ENCODE measurements at places on chromosomes 12 and 14.

GRCh38 chr12:106645074-106645421 lies 62.2 kb downstream of the RFX4 start:
- DNase-seq = no peak

DNA sequence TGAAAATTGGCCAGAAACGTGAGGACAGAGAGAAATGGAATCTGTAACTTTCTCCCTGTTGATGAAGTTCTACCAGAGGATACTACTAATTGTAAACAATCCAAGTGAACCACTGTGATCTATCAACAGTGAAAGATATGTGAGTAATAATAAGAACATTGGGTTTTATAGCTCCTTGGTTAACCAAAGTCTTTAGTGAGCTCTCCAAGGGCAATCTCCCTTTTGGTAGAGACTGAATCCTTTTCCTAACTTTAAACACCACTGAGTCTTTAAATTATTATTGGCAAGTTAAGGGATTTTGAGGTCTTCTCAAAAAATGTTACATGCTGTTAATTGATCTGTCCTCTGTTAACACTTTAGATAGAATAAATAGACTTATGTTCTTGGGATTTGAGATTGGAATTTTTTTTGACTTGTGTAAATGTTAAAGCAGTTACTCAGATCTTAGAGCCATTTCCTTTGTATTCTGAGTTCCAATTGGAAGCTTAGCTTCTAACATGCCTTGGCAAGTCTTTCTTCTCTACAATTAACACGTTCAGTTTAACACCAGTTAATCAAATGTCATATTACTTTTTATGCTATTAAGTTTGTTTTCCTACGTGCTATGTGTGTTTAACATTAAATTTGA lies 338.2 kb upstream of the DDHD1 start:
- no peak for DNase-seq

GRCh38 chr14:97282210-97283004 lies 485.2 kb downstream of the VRK1 start:
- DNase-seq = no peak

DNA sequence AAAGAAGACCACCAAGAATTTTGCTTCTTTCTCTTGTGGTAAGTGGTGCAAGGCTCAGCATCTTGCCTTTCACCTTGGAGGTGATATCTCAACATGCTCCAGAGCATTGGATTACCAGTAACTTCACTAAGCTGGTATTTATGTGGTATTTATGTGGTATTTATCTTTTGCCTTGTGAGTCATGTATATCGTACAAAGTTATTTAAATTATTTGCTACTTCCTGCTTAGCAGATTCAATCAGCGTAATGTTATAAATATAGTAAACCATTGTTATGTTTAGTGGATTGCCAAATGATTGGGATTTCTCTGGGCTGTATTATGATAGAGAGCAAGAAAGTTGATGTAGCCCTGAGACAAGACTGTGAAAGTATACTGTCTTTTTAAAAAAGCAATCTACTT lies 366.4 kb downstream of the IPO8 start:
- DNase-seq = no peak

- DNase-seq = no peak
These were observed 113.4 kb downstream of the CRADD start for GRCh38 chr12:93790472-93791152.

- DNase-seq = no peak
These were observed 224.3 kb downstream of the PELI2 start for GRCh38 chr14:56342494-56342942.

DNA sequence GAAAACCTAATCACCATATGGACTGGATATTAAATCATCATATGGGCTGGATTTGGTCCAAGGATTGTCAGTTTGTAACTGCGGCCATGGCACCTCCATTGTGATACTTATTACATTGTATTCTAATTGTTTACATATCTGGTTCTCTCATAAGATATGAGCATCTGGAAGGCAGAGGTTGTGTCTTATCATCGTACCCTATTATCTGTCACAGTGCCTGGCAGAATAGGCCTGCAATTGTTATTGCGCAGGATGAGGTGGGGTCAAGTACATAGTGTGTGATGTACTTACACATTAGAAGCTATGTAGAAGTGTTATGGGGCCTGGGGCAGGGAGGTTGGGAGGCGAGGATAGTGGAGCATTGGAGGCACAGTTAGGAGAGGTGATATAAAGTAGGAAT lies 4.7 kb downstream of the IFT43 start:
- DNase-seq = no peak

- DNase-seq = no peak
These were observed 435.0 kb upstream of the STXBP6 start for GRCh38 chr14:25484906-25485305.

GRCh38 chr12:88310666-88311065 lies 168.6 kb downstream of the TMTC3 start:
- DNase-seq = no peak

- DNase-seq = no peak
These were observed 43.5 kb upstream of the MAP1LC3B2 start for GRCh38 chr12:116515684-116516083.

- no peak for DNase-seq
These were observed 105.2 kb upstream of the EGLN3 start for GRCh38 chr14:34056046-34056445.

- no peak for DNase-seq
These were observed 21.0 kb downstream of the CNOT2 start for GRCh38 chr12:70264067-70264867.

DNA sequence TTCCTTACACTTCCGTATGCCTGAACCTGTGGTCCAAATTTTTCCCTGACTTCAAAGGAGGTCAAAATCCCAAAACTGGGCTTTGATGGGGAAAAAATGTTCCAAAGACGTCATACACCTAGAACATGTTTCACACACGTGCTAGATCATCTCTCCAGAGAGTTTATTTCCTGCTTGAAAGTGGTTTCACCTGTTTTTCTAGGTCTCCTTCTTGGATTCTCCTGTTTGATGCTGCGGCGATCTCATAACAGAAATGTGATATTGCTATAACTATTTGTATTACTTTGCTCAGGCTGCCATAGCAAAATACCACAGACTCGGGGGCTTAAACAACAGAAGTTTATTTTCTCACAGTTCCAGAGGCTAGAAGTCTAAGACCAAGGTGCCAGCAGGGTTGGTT lies 19.7 kb upstream of the TMCC3 start:
- no peak for DNase-seq

GRCh38 chr12:62859321-62859737 lies 75.6 kb downstream of the PPM1H start:
- DNase-seq = no peak

GRCh38 chr12:25197608-25198007 lies 2.6 kb downstream of the ETFRF1 start:
- no peak for DNase-seq

DNA sequence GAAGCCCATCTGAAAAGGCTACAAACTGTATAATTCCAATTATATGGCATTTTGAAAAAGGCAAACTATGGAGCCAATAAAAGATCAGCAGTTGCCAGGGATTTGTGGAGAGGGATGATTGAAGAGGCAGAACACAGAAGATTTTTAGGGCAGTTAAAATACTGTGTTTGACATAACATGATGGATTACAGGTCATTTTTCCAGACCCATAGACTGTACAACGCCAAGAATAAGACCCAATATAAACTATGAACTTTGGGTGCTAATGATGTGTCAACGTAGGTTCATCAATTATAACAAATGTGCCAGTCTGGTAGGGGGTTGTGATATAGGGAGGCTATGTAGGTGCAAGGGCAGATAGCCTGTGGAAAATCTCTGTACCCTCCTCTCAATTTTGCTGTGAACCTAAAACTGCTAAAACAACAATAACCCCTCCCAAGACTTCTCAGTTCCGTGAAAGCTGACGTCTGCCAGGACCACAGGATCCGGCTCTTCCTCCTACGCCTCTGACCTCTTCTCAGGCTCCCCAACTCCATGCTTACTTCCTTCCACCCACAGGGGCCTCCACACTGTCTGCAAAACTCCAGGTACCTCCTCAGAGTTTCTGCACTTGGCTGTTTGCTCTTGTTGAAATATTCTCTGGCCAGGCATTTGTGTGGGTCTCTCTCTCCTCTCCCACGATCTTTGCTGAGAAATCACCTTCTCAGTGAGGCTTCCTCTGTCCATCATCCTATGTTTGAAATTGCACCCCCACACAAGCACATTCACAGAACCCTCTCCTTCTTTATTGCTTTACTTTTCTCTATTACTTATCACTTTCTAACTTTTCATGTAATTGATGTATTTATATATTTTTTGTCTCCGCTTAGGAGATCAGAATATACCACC lies 131.4 kb downstream of the BBS10 start:
- DNase-seq = no peak

DNA sequence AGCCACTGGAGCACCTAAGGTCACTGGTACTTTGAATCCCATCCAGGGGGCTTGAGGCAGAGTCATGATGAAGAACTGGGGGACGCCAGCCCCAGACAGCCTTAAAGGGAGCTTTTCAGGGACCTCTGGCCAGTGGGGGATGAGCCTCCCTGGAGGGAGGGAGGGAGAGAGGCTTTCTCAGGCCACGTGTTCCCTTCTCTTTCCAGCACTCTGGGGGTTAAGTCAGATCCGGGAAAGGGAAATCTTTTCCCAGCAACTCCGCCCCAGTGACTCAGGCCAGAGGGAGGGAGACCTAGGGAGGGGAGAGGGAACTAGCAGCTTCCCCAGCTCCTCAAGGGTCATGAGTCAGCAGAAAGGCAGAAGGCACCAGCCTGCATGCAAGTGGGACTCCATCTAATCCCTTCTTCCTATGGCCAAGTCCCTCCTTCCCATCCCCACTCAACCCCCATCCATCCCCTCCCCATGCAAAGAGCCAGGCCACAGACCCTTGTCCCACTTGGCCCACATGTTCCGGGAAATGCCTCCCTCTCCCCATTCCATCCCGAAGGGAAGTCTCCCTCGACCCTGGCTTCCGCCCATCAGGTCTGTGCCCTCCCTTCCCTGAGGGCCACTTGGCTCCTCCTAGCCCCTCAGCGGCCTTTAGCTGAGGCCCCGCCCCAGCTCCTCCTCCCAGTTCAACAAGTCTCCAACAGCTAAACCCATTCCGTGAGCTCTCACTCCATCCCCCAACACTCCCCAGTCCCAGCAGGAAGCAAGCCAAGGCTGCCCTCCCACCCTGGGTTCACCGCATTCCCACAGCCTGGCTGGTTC lies 5.6 kb downstream of the TNFRSF1A start:
- DNase-seq = peak; percentile 71

DNA sequence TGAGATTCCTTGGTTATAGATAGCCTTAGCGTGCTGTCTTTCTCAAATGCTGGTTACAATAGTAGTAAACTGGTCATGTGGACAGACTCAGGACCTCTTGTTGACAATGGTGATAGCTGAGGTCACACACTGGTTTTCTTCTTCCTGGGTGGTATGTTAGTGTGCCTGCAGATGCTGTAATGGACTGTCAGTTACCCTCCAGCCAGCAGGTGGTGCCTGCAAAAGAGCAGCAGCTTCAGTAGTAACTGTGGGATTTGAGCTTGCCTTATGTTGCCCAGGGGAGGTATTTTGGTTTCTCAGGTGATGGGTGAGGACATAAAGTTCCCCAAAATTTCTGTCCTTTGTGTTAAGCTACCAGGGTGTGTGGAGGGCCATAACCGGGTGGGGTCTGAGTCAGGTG lies 33.7 kb upstream of the SCAF11 start:
- DNase-seq = no peak

DNA sequence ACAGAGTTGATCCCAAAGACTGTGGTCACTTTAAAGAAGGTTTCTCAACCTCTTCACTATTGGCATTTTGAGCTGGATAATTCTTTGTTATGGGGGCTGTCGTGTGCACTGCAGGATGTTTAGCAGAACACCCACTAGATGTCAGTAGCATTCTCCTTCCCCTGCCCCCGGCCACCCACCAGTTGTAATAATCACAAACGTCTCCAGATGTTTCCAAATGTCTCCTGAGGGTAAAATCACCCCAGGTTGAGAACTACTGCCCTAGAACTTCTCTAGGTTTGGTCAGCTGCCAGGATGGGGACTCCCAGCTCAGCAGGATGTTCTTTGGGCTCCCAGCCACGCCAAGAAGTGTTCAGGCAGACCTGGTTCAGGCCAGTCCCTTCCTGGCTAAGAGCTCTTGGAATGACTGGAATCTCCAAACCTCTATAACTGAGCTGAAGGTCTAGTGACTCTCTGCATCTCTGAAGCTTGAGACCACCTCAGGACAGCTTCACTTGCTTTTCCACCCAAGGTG lies 12.5 kb upstream of the AJUBA start:
- no peak for DNase-seq

DNA sequence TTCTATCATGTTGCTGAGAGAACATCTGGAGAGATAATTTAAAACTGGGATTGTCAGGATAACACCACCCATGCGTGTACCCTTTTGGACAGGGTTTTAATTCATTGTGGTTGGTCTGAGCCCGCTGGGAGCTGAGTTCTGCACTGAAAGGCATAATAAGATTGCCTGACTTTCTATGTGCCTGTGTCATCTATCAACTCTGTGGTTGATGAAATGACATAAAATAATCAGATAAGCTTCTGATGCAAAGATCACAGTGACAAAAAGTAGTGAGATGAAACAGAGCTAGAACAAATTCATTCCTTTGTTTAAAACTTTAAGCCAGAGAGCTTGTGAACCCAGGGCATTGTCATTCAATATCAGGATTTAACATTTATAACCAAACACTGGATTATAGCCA lies 98.7 kb downstream of the BBS10 start:
- DNase-seq = no peak

DNA sequence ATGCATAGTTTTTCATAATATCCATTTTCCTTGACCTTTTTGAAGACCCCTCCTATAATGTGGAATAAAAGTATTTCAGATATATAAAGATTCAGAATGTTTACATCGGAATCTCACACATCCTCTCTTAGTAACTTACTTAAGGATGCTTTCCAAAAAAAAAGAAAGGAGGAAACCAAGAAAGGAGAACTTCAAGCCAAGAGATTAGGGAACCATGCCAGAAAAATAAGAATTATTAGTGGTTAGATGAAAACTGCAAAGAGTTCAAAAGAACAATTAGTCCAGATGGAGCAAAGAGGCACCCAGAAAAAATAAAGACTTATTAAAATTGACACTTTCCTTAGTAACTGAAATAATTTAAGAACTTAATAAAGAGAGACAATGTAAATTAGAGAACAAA lies 179.2 kb downstream of the DUSP6 start:
- no peak for DNase-seq

GRCh38 chr12:132672116-132672515 lies 15.0 kb downstream of the POLE start:
- DNase-seq = no peak

Data from NCI-H187 (cell line).